ENCODE measurements at places on chromosomes 5 and 9.

DNA sequence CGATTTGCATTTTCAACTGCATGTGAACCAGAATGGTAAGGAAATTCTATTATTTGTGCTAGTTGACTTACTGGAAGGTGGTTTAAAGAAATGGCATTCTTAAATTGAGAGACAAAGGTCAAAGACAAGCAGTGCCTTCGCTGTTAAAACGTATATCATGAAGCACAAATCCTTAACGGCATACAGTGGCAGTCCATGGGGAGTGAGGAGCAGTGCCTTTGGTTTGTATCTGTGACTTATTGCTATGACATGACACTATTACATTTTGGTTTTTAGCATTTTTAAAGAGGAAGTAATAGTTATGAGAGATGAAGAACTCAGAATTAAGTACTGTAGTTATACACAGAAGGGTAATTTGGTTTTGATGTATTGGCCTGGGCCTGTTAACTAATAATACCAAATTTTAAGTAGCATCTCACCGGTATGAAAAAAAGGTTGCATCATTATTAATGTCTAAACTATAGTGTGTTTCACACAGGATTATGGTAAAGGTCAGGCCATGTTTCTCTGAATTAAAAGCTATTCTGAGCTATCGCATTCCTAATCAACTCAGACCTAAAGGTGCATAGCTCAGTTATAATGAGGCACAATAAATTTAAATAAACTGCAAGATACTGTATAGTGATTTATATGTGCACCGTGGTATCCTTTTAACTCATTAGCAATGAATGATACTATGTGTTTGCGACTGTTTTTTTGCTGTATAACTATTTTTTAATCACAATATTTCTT is 339.8 kb upstream of the ARRDC3 start:
- H3K27me3 ChIP-seq: no peaks in the 10 kb centered on the region
- no peaks in the 10 kb centered on the region for H3K36me3 ChIP-seq
- no peak overlapping the region for H3K4me3 ChIP-seq
- no peak overlapping the region for H3K27ac ChIP-seq
- no peak for DNase-seq

- H3K4me1 ChIP-seq: no peaks in the 10 kb centered on the region
- no peak overlapping the region for H3K27ac ChIP-seq
- H3K4me3 ChIP-seq: no peak overlapping the region
- H3K27me3 ChIP-seq: no peaks in the 10 kb centered on the region
- H3K36me3 ChIP-seq: no peaks in the 10 kb centered on the region
Measured at GRCh38 chr9:82254646-82255367, 266.2 kb downstream of the SPATA31D1 start.

DNA sequence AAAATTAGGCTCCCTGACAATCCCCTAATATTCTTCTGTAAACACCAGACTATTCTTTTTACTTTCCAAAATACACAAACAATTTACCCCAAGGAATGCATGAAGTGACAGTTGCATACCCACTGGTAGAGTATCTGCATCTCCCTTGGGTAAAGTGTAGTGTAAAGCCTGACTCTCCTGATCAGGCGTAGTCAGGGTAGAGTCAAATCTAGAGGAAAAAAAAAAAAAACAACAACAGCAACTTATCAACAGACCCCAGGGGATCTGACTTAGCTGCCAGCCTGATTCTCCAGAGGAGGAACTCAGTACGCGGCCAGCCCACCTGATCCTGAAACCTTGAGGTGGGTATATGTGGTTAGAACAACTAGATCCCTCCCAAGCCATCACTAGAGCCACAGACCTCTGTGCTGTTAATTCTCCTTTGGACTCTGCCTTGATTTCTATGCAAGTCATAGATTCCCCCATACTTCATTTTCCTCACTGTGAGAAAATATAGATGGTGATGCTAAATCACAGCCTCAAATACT is 61.0 kb downstream of the ZNF608 start:
- H3K4me3 ChIP-seq: no peak overlapping the region
- H3K4me1 ChIP-seq: peaks cover 14% of the 10 kb centered on the region
- H3K36me3 ChIP-seq: no peaks in the 10 kb centered on the region
- H3K27me3 ChIP-seq: no peaks in the 10 kb centered on the region

GRCh38 chr9:114250648-114251047 is 72.2 kb upstream of the ORM1 start:
- H3K27ac ChIP-seq: no peak overlapping the region
- peaks cover 13% of the 10 kb centered on the region for H3K4me1 ChIP-seq
- no peaks in the 10 kb centered on the region for H3K36me3 ChIP-seq
- H3K27me3 ChIP-seq: no peaks in the 10 kb centered on the region
- DNase-seq: no peak

DNA sequence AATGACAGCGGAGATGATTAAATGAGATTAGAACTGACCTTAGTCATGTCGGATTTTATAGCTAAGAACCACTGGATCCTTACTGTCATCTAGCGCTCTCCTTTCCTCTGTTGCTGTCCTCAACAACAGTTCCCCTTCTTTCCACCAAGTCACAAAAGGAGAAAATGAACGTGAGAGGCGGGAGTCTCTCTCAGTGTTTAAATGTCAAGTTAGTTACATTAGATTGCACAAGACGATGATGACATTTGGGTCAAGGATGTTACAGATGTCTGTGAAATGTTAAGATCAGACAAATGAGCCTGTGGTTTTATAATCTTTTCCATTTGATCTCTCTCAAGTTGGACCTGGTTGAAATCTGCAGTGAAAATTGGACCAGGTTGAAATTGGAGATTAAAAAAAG is 53.5 kb downstream of the FBXO38 start:
- H3K27ac ChIP-seq: no peak overlapping the region
- H3K4me1 ChIP-seq: no peaks in the 10 kb centered on the region
- DNase-seq: no peak
- peaks cover 3% of the 10 kb centered on the region for H3K36me3 ChIP-seq

GRCh38 chr5:82091617-82092016 is 119.8 kb downstream of the ATG10 start:
- DNase-seq: no peak
- no peaks in the 10 kb centered on the region for H3K27me3 ChIP-seq
- no peak overlapping the region for H3K27ac ChIP-seq
- H3K4me3 ChIP-seq: no peak overlapping the region

GRCh38 chr5:71652349-71652748 is 65.2 kb downstream of the MCCC2 start:
- no peak overlapping the region for H3K4me3 ChIP-seq
- no peaks in the 10 kb centered on the region for H3K27me3 ChIP-seq
- no peaks in the 10 kb centered on the region for H3K4me1 ChIP-seq
- DNase-seq: no peak
- no peak overlapping the region for H3K27ac ChIP-seq

- H3K4me3 ChIP-seq: no peak overlapping the region
- no peaks in the 10 kb centered on the region for H3K36me3 ChIP-seq
- no peak for DNase-seq
Measured at GRCh38 chr5:137606401-137606800, 107.3 kb upstream of the SPOCK1 start.

DNA sequence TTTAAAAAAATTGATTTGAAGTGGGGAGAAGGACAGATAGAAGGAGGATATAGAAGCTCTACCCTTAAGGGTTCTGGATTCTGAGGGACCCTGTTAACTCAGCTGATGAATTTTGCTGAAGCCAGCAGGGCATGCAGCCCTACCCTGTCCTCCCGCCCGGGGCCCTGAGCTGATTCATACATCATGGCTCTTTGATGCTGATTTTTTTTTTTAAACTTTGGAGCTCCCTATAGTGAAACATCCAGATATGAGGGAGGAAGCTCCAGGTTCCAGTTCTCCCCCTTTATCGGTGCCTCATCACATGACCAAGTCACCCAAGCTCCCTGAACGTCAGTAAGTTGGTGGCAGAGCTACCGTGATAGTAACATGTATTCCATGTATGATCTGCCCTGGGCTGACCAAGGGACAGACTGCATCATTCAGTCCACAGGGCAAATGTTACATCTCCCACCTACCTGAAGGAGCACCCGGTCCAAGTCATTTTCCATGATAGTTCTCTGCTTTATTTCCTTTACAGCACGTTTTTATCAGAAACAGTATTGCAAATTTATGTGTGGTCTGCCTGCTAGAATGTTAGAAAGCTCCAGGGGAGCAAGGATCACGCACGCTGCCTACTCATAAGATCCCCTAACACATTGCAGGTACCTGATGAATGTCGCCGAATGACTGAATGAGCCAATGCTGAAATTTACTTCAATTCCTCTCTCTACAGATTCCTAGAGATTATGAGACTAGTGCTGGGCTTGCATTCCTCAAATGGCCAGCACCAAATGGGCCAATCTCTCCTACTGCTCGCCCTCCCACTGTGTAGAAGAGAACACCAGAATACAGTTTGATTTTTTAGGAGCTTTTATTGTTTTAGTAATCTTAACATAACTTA is 25.9 kb downstream of the SPARC start:
- H3K36me3 ChIP-seq: no peaks in the 10 kb centered on the region
- H3K4me3 ChIP-seq: no peak overlapping the region
- no peak for DNase-seq
- H3K27ac ChIP-seq: peak overlapping the region; percentile 28

- no peaks in the 10 kb centered on the region for H3K4me1 ChIP-seq
- H3K27me3 ChIP-seq: no peaks in the 10 kb centered on the region
- H3K27ac ChIP-seq: no peak overlapping the region
- H3K4me3 ChIP-seq: no peak overlapping the region
- no peak for DNase-seq
- no peaks in the 10 kb centered on the region for H3K36me3 ChIP-seq
Measured at GRCh38 chr5:93519740-93520139, 61.3 kb downstream of the NR2F1-AS1 start.

Measured in hepatocyte (in vitro differentiated cells).